Germinal center (tissue), 1 donor: ENCODE measurements at places on chromosomes 7 and 10.
A peak's percentile ranks its signal among the peaks of the same experiment; 100 is the strongest.

DNA sequence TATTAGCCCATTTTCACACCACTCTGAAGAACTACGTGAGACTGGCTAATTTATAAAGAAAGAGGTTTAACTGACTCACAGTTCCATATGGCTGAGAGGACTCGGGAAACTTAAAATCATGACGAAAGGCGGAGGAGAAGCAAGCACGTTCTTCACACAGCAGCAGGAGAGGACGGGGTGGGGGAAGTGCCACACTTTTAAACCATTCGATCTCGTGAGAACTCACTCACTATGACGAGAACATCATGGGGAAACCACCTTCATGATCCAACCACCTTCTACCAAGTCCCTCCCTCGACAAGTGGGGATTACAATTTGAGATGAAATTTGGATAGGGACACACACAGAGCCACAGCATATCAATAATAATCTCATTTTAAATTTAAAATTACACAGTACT, 80.2 kb downstream of the VWDE start:
- no peak for DNase-seq

DNA sequence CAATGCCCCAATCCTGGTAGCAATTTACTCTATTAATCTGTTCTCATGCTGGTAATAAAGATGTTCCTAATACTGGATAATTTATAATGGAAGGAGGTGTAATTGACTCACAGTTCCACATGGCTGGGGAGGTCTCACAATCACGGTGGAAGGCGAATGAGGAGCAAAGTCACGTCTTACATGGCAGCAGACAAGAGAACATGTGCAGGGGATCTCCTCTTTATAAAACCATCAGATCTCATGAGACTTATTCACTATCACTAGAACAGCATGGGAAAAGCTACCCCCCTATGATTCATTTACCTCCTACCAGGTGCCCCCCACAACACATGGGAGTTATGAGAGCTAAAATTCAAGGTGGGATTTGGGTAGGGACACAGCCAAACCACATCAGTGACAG, 872.2 kb downstream of the ANKRD7 start:
- no peak for DNase-seq

DNA sequence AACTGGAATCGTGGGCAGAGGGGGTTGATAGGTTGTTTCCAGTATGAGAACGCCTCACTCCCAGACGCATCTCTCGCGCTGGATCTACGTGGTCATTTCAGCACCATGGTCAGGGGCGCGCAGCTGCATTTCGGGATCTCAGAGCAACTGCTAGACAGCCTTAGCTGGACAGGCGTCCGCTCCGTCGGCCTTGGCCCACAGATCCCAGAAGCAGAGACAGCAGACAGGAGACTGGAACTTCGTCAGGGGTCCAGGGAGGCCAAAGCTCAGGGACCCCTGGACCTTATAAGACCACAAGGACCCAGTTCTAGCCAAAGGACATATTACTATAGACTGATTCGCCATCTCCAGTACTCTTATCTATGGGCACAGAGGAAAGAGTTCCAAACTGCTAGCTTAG, 5.3 kb downstream of the NEUROG3 start:
- DNase-seq: no peak

DNA sequence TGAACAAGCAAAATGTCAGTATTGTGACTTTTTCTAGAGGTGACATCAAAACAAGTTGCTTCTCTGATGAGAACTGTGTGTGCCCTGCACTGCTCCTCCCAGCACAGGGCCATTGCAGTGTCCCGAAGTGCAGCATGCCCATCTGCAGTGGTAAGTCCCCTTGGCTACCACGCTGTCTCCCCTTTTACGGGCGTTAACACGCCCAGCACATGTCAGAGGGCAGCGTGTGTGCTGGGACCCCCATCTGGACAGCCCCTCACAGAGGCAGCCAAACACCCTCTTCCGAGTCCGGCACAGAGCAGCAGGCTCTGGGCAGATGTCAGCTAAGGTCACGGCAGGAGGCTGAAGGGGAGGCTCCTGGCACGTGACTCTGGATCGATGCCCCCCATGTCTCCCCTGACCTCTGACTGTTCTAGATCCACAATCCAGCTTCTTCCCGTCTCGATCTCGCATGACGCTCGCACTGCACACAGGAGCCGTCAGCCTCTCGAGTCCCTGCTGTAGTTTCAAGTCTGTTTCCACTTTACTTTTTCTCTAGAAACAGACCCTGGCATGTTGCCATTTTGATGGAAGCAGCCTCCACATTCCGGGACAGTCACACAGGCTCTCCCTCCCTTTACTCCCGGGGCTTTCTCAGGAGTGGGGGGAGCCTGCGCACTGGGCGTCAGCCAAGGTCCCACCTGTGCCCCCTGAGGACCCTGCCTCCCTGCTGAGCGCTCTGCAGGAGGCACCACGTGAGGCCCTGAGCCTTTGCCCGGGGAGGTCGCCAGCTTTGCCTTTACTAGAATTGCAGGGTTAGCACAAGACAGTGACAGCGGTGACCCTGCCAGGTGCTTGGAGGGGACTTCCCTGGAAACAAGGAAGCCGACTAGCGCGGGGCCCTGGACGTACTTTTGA, 133.8 kb downstream of the TCERG1L start:
- DNase-seq: no peak

- no peak for DNase-seq
Measured at GRCh38 chr7:97130417-97131139, 13.1 kb downstream of the SDHAF3 start.

DNA sequence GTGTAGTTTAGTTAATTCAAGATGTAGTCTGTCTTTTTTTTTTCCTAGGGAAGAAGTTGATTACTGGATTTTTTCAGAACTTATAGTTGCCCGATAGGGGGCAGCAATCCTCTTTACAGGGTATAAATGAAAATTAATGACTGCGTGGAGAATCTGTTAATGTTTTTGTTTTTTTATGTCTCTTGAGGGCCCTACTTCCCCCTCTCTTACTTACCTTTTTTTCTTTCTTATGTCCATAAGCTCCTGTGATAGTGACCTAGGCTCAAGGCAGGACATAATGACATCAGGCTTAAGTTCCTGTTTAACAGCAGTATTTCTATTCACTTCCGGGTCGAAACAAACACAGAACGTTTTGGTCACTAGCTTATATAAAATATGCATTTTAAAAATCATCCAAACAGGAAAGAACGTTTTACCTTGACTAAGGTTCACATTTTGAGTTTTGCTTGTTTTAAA, 18.8 kb downstream of the CDC123 start:
- DNase-seq: peak; percentile 33

GRCh38 chr10:133030781-133031180, 56.9 kb upstream of the ADGRA1 start:
- DNase-seq: no peak

GRCh38 chr7:121449329-121449728, 53.2 kb upstream of the FAM3C start:
- no peak for DNase-seq

- no peak for DNase-seq
Measured at GRCh38 chr7:131008840-131009711, 275.1 kb upstream of the KLF14 start.

- DNase-seq: peak; percentile 57
Measured at GRCh38 chr10:35353805-35354204, 17.5 kb downstream of the CCNY start.

DNA sequence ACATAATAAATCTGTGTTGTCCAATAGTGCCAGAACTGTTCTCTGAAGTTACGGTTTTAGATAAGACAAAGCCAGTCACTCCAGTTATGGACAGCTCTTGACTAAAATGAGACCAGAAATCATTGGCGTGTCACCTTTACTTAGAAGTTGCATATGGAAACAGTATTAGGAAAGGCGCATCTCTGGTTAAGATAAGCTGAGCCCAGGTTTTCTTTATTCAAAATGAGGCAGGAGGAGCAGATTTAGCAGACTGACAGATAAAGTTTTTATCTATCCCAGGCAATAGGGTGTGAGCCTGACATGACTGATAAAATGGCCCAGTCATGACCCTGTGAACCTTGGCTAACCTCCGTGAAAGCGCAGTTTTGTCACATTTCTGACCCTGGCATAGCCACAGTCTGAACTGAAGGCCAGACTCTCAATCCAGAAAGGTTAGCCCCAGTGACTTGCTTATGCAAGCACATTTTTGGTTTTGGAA, 4.2 kb downstream of the CYP26A1 start:
- DNase-seq: no peak

DNA sequence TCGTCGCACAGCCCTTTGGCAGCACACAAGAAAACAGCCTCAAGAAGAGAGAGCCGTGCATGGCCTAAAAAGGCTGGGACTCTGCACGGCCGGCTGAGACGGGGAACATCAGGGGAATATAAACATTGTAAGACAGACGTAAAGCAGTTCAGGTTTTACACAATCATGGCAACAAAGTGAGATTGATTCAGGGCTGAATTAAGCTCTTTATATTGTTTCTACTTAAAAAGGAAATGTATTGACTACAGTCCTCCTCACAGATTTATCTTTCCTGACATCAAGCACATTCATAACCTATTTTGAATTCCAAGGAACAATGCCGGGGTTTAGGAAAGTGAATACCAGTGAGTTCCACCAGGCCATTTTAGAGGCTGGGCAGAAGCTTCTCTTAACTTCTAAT, 25.2 kb downstream of the SORBS1 start:
- no peak for DNase-seq

GRCh38 chr7:101031082-101031481, 11.2 kb downstream of the MUC17 start:
- DNase-seq: no peak

GRCh38 chr10:125029584-125030242, 87.8 kb downstream of the ZRANB1 start:
- no peak for DNase-seq

DNA sequence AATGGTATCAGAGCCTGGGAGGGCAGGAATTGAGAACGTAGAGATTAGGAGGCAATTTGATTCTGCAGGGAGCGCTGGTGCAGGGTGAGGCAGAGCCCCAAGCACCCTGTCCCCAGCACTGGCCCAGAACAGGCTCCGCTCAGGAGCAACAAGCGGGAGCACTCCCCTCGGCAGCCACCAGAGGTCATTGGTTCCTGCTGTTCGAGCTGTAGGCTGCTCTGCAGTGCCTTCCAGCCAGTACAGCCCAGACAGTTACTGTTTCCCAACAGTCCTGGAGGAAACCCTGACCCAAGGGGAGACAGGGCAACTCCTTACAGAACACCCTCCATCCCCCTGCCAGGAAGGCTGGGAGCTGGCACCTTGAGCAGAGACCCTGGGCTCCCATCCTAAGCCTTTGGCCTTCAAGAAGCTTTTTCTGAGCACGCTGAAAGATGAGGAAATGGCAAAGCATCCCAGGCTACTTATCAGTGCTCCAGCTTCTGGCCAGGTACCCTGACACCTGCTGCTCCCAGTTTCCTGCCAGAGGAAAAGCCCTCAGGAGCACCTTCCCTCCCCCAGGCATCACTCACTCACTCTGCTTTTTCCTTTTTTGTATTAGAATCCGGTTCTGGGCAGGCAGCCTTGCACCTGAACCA, 71.2 kb upstream of the EFCAB10 start:
- peak; percentile 80 for DNase-seq

GRCh38 chr7:36021917-36022550, 131.0 kb upstream of the EEPD1 start:
- DNase-seq: no peak

GRCh38 chr10:69659241-69660038, 29.4 kb downstream of the FAM241B start:
- no peak for DNase-seq

- no peak for DNase-seq
Measured at GRCh38 chr7:94882891-94883290, 24.5 kb upstream of the PPP1R9A start.

DNA sequence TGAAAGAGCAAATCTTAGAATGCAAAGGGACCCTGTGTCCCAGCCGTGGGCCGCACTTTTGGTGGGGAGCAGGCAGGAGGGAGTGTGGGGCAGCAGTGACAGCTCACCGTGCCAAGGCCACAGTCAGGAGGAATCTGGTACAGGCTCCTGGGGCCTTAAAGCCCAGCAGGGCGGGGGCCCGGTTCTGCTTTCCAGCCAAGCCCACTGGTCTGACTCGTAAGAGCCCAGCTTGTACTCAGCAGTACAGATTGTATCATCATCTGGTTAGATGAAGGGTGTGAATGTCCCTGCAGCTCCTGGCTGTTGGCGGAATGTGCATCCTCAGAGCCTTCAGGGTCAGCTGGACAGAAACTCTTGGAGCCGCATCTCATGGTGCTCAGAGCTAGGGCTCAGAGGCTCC, 30.5 kb upstream of the TRIM8 start:
- no peak for DNase-seq

DNA sequence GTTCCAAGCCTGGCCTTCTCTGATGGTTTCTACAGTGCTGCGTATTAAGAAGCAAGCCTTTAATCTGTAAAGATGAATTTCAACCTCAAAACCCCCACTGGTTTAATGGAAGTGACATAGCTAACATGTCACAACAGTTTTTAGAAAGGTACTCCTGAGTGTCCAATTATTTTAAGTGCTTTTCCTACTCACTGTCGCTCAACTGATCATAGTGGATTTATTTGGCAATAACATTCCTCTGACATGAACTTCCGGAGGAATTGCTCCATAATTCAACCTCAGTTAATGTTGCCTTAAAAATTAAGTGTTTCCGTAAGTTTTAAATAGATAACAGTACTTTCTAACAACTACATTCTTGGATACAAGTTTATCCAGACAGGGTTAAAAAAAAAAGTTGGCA, 57.5 kb downstream of the AGMO start:
- no peak for DNase-seq

DNA sequence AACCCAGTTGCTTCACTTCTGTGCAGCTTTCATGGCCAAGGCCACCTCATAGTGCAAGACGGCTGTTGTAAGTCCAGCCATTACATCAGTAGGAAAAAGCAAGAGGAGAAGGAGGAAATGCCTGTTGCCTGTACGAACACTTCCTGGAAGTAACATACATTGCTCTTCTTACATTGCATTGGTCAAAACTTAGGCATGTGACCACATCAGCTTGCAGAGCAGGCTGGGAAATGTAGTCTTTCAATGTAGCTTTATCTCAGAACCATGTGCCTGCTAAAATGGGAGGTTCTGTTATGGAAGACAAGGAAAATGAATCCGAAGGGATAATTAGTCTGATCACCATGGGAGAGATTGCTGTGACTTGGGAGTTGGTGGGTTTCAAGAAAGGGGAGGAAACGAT, 4.3 kb downstream of the SLC29A3 start:
- DNase-seq: peak; percentile 63

- DNase-seq: no peak
Measured at GRCh38 chr10:96509017-96509641, 4.6 kb downstream of the TLL2 start.

GRCh38 chr10:53808677-53809372, 992.2 kb downstream of the PCDH15 start:
- no peak for DNase-seq

DNA sequence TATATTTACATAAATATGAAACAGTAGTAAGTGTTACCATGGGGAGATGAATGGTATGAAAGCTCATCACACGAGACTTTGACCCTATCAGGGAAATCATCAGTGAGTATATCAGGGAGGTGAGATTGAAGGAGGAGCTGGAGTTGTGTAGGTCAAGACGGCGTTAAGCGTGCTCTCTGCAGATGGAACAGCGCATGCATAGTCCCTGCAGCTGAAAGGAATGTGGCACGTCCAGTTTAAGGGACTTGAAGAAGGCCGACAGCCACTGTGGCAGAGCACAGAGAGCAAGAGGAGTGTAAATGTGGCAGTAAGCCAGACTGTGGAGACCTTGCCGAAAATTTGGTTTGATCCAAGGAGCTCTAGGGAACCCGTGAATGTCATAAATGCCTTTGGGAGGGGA, 38.9 kb downstream of the POU6F2 start:
- DNase-seq: no peak

- DNase-seq: no peak
Measured at GRCh38 chr10:119620241-119621077, 23.7 kb upstream of the TIAL1 start.
